Stimulated activated CD8-positive, alpha-beta memory T cell treated with anti-CD3 and anti-CD28 coated beads, Interleukin-4, amount 100 ng/mL, for 4 hours (primary cell): ENCODE measurements at places on chromosomes 1 and 21.
A peak's percentile ranks its signal among the peaks of the same experiment; 100 is the strongest.

DNA sequence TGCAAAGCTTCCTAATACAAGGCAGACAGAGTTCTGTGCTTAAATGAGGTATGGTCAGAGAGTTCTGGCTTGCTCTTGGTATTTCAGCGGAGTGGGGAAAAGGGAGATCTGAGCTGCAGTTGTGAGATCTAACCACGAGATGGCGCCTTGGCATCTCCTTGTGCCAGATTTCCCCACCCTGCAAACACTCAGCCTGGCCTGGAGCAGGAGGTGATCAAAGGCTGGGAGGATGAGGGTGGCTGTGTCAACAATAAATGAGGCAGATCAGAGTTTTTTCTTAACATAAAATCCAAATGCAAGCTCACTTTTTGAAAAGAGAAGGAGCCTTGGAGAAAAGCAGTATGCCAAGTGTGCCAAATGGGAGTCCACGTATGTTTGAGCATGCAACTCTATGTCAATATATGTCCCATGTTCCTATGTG is 4.1 kb upstream of the TFAP2E start:
- peak; percentile 27 for DNase-seq

GRCh38 chr1:25781130-25781433 is 18.9 kb upstream of the SELENON start:
- no peak for DNase-seq

DNA sequence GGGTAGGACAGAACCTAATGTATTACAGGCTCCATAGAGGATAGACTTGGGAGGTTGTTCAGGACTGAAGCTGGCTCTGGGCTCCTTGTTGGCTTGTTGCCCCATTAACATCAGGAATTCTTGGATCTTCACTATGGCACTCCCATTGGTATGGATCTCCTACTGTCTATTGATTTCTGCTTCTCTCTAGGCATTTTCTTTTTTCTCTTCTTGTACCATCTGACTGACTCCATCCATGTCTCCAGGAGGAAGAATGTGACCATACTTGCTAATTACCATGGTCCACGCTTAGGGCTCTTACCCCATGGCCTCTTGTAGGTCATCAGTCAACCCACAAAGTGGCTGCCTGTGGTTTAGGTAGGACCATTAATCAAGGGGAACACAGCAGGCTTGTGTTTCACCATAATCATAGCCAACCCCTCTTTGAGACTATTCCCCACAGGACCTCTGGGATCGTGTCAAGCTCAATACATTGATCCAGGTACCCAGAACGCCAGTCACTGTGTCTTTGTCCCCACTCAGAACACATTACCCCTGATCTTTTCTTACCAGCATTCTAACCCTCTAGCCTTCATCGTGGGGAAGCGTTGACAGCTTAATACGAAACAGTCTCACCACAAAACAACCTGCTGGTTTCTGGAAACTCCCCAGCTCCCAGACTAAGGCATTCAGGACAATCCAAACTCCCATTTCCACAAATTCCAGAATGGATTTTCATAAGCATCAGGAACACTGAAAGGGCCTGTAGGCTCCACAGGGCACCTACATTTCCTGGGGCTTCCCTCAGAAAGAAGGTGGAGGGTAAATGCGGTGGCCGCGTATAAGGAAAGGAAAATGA is 97.1 kb downstream of the ETS2 start:
- DNase-seq: no peak

DNA sequence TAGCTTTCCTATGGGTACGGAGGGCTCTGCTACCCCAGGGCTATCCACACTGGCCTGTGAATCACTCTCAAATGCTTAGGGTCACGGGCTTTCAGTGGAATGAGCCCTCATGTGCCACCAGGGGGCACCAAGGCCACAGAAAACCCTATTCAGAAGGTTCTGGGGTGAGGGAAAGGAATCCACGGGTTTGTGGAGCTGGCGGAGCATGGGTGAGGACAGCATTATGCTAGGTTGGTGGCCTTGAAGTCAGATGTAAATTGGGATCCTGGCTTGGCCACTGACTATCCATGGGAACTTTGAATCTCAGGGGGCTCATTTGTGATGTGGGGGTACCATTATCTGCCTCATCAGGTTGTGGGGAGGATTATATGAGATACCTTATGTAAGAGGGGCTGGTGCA is 5.1 kb upstream of the LAMTOR5 start:
- DNase-seq: peak; percentile 18

- DNase-seq: no peak
Observed at GRCh38 chr1:15029036-15029435, 124.5 kb upstream of the TMEM51 start.

GRCh38 chr1:197171531-197171930 is 25.1 kb upstream of the ASPM start:
- no peak for DNase-seq

- no peak for DNase-seq
Observed at GRCh38 chr1:43034195-43034658, 75.6 kb upstream of the SLC2A1 start.

DNA sequence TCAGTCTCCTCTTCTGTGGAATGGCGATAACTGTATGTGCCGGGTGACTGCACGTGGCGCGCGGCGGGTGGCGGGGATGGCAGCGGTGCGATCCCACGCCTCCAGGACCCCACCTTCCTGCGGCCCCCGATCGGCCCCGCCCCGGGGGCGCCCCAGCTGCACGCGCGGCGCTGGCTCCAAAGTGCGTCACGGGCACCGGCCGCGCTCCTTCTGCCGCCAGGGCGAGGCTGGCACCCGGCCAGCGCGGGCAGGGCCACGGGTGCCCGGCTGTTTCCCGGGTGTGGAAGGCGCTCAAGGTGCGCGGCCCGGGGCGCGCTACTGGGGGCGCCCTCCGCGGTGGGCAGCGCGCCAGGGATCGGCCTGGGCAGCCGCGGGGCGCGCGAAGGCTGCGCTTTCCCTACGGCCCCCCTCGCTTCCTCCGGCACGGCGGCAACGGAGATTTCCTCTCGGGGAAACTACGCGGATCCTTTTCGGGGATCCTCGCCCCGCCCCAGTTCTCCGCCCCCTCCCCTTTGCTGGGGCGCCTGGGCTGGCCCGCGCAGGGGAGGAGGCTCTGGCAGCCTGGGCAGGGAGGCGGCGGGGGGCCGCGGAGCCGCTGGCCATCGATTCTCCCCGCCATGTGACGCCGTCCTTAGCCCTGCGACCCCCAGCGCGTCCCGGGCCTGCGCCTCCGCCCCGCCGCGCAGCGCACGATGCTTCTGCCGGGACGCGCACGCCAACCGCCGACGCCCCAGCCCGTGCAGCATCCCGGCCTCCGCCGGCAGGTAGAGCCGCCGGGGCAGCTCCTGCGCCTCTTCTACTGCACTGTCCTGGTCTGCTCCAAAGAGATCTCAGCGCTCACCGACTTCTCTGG is at the start of gene EVA1C:
Gene EVA1C, plus strand, starts transcription at position 545 of the 853 bp plus-strand sequence. Its CDS starts 148 bp downstream, at position 693.
- DNase-seq: peak; percentile 49

GRCh38 chr21:35652196-35652595 is 408.1 kb downstream of the SETD4 start:
- no peak for DNase-seq

GRCh38 chr1:40315239-40315794 is 1.8 kb downstream of the COL9A2 start:
- peak; percentile 66 for DNase-seq

DNA sequence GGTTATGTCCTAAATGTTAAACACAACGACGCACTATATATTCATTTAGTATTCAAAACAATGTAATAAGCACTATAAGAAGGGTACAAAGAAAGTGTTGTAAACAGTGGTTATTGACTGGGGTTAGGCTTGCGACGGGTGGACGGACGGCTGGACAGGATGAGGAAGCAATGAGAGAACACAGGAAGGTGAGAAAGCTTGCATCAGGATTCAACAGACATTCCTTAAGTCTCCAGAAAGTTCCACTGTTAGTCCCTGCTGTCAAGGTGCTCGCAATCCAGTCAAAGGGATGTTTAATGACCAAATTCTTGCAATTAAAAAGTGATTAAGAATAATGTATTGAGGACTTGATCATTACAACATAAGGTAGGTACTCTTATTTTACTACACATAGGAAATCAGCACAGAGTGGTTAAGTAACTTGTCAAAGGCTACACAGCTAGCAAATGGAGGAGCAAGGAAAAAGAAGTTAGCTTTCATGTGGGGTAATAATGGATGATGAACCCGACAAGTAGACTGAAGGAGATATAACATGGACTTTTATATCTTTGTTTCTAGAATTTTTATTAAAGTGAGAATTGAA is 994 bp upstream of the ACBD6 start:
- no peak for DNase-seq

DNA sequence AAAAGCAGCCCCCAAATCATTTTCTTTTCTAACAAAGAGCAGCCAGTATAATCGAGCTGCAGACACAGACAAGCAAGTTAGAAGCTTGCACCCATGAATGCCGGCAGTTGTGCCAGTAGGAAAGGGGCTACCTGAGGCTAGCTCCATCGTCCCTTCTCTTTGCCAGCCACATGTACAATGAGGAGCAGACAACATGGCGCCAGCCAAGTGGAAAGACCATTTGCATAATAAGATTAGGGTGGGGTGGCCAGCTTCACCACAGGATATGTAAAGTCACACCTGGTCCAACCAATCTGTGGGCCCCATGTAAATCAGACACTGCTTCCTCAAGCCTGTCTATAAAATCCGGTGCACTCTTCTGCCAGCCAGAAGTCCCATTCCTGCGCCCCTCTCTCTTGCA is 103.7 kb downstream of the CCDC185 start:
- no peak for DNase-seq
